ENCODE measurements at places on chromosomes 13 and 19. TPM values are rescaled to one million over a fixed set of nuclear protein-coding genes. Genes with fewer than 3 reads are reported as not detected.

The PRKACA gene
- total RNA-seq: 50.2 TPM

The NKG7 gene
- not detected for total RNA-seq

The GPR183 gene
- not detected for total RNA-seq

The ATXN8OS gene
- not detected for total RNA-seq

The C19orf67 gene
- not detected for total RNA-seq

The FKRP gene
- total RNA-seq: 14.3 TPM

The S1PR2 gene
- total RNA-seq: 5.8 TPM

The FAM32A gene
- 165 TPM for total RNA-seq

The ADGRE2 gene
- total RNA-seq: 4.2 TPM

The IRGC gene
- total RNA-seq: not detected

The RFXAP gene
- 1.2 TPM for total RNA-seq

The MYH14 gene
- 28.5 TPM for total RNA-seq

The OR7A5 gene
- not detected for total RNA-seq

The SHISA7 gene
- total RNA-seq: not detected

The NLRP4 gene
- total RNA-seq: not detected

The RFX2 gene
- total RNA-seq: 11.3 TPM

The GNG7 gene
- 1.1 TPM for total RNA-seq
